ENCODE measurements at places on chromosomes 5 and 9.

DNA sequence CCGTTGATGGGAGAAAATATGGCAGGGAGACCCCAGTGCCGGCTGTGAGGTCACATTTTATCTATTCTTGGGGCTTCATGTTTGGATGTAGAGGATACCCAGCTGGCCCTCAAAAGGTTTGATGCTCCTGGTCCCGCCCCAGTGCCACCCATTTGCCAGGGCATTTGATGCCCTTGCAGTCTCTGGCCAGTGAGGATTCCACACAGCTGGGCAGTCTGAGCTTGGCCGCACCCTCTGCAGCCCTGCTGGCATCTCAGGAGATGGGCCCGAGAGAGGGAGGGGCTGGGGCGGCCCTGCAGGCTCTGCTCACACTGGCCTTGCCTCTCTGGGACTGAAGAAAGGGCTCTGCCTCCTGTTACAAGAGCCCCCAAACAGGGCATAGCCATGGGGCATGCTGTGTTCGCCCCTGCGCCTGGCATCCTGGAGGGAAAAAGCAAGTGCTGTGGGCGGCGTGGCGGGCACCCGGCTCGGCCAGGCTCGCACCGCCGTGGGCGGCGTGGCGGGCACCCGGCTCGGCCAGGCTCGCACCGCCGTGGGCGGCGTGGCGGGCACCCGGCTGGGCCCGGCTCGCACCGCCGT lies 27.6 kb downstream of the ADAMTSL2 start:
- DNase-seq: no peak

DNA sequence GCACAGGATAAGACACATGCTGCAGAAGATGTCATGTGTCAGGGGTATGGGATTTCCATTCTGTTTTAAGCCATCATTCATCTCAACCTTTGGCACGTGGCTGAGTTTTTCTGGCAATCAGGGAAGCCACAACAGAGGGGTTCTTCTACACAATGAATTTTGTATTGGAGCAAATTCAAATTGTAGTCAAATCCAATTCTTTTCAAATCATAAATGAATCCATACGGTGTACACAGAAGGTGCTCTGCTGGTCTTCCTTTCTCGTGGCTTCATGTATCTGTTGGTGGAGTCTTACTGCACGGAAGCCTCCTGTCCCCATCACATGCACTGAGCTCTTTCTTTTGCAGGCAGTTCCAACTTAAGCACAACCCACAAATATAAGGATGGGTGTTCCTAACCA lies 436.7 kb upstream of the DAP start:
- no peak for DNase-seq

- no peak for DNase-seq
Measured at GRCh38 chr9:122331523-122331927, 39.3 kb upstream of the PTGS1 start.

DNA sequence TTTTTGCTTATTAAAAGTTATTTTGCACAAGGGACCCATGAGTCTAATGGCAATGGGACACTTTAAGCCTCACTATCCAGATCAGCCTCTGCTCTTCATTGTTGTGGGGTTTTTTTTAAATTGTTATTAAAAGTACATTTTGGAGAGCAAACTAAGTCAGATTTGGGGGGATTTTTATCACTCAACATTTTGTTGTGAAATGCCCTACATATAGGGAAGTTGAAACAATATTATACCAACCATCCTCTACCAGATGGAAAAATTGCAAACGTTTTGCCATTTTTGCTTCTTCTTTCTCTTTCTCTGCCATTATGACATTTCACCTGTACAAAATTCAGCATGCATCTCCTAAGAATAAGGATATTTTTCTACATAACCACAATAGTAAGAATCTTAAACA lies 75.3 kb downstream of the SLC1A3 start:
- no peak for DNase-seq

GRCh38 chr9:101664453-101664852 lies 69.7 kb upstream of the PPP3R2 start:
- no peak for DNase-seq

- DNase-seq: no peak
Measured at GRCh38 chr5:474840-475661, 32.1 kb downstream of the EXOC3 start.

- no peak for DNase-seq
Measured at GRCh38 chr9:79284081-79284480, 287.7 kb upstream of the TLE4 start.

DNA sequence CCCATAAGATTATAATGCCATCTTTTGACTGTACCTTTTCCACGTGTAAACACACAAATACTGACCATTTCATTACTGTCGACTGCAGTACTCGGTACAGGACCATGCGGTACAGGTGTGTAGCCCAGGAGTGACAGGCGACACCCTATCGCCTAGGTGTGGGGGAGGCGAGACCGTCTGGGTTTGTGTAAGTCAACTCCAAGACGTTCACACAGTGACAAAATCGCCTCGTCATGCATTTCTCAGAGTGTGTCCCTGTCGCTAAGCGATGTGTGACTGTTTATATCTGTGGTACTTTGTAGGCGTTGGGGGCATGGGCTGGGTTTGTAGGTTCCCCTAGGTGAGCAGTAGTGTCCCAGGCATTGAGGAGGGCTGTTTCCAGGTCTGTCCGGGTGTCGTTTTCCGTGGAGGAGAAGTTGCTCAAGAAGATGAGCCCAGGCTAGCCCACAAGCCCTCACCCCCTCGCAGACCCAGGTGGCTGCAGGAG lies 20.3 kb downstream of the NEK6 start:
- DNase-seq: no peak

GRCh38 chr9:91790917-91791316 lies 159.1 kb downstream of the ROR2 start:
- DNase-seq: no peak

GRCh38 chr5:53900677-53901076 lies 340.2 kb downstream of the NDUFS4 start:
- no peak for DNase-seq

- no peak for DNase-seq
Measured at GRCh38 chr5:82374637-82375036, 96.5 kb upstream of the RPS23 start.

GRCh38 chr9:16921855-16922254 lies 51.4 kb upstream of the BNC2 start:
- DNase-seq: no peak

DNA sequence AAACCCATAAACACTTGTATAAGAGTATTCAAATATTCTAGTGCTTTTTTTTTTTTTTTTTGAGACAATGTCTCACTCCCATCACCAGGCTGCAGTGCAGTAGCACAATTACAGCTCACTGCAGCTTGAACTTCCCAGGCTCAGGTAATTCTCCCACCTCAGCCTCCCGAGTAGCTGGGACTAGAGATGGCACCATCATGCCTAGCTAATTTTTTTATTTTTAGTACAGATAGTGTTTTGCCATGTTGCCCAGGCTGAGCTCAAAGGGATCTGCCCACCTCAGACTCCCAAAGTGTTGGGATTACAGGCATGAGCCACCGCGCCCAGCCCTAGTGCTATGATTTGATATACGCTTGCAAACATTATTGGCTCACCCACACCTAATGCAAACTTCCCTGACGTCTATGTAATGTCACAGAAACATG lies 11.8 kb downstream of the IL6ST start:
- no peak for DNase-seq

DNA sequence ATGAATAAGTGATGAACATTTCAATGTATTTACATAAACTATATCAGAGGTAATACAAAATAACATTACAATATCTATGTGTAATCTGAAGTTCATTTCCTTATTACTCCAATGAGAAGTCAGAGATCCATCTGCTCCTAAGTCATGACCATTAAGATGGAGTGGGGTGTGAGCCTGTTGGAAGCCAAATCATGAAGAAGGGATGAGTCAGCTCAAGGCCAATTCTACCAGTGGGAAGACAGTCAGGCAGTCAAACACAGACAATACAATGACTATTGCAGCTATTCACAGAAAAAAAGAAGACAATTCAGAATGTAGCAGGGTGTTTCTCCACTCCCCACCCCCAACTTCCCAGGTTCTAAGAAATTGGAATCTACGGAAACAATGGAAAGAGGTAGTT lies 155.0 kb downstream of the NFIB start:
- DNase-seq: no peak

DNA sequence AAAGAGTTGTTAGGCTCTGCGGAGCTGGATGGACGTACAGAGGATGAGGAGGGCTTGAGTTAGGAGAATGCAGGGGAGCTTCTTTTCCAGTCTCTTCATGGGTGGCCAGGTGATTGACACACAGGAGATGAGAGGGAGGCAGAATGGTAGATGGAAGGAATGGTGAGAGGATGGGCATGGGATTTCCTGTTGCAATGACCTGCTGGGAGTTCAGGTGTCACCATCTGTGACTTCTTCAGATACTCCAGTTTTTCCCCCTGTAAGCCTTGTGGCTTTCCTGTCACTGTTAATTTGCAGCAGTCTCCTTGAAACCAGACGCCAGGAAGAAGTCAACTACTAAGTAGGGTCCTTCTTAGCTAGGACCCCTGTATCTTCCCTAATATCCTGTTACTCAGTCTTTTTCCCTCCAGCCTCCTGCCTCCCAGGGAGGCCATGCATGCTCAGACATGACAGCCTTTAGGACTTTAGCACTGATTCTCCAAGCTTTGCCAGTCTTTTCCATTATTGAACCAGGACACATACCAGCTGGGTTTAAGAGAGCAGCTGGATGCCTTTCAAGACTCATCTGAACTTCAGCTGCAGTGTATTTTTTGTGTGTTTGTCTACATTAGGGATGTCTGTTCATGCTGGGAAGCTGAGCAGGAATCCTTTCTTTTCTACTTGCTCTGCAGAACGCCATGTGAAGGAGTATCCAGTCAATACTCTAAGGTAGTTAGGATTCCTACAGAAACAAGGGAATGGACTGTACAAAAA lies 67.2 kb upstream of the CD180 start:
- DNase-seq: no peak

GRCh38 chr9:14515049-14515448 lies 178.2 kb downstream of the ZDHHC21 start:
- DNase-seq: no peak

GRCh38 chr9:96150324-96151227 lies 151.4 kb downstream of the HSD17B3 start:
- no peak for DNase-seq

- DNase-seq: no peak
Measured at GRCh38 chr9:119781886-119782285, 412.7 kb upstream of the BRINP1 start.

GRCh38 chr5:148336704-148337435 lies 1.5 kb downstream of the SPINK9 start:
- no peak for DNase-seq

DNA sequence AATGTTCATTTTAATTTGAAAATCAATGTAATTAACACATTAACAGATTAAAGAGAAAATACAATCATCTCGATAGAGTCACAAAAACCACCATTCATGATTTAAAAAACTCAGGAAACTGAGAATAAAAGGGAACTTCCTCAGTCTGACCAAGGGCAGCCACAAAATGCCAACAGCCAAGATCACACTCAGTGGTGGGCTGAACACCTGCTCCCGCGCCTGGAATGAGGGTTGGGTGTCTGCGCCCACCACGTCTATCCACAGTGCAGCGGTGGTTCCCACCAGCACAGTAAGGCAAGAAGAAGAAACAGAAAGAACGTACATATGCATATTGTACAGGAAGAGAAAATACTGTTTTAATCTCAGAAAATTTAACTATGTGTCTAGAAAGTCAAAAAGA lies 11.7 kb upstream of the NSMF start:
- DNase-seq: no peak
